Activated gamma-delta T cell (primary cell): ENCODE measurements at places on chromosomes 4 and X.

GRCh38 chr4:111120191-111120590 lies 497.3 kb upstream of the PITX2 start:
- DNase-seq = no peak

GRCh38 chr4:188110741-188111471 lies 1.5 kb upstream of the TRIML2 start:
- DNase-seq = no peak

- DNase-seq = no peak
These were observed 217.3 kb upstream of the TAPT1 start for GRCh38 chr4:16443504-16444088.

- no peak for DNase-seq
These were observed at the start of gene NPFFR2 for GRCh38 chr4:72031868-72032608. Gene NPFFR2 (plus strand): TSS chr4:72032000. CDS start chr4:72128592, 96,592 bp downstream.

GRCh38 chr4:125789023-125789422 lies 474.3 kb downstream of the FAT4 start:
- no peak for DNase-seq

GRCh38 chrX:103063918-103064434 lies at the start of gene BEX1:
Gene BEX1 (minus strand): TSS chrX:103064171. CDS start chrX:103063274, 897 bp downstream.
- no peak for DNase-seq

DNA sequence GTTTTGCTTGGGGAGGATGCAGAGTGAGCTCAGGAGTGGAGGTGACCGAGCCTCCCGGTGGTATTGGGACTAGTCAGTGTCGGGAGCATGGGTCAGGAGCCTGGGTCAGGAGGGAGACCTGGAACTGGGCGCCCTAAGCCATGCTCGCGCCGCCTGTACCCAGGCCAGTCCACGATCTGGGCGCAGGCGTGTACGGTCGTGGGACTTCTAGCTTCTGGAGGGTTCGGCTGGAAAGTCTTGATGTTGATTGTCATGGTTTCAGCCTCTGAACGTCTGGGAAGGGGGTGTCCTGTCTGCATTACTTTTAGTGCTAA lies 244 bp downstream of the EIF2S3 start:
- no peak for DNase-seq

DNA sequence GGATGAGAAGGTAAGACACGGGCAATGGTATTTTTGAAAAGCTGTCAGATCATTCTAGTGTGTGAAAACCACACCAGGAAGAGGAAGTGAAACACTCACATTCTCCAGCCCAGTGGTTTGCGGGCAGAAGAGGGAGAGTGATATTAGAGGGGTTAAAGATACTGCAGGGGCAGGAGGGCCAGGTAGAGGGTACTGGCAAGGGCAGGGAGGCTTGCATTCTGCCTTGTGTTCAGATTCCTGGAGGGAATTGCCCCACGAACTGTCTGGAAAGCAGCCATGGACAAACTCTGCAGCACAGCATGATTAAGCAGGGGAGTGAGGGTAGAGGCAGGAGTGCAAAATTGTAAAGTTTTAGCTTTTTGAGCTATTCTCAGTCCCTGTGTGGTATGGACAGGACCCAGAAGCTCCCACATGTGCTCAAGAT lies 30.9 kb downstream of the NIPAL1 start:
- no peak for DNase-seq

- DNase-seq = no peak
These were observed 364.9 kb downstream of the ZNF674 start for GRCh38 chrX:46180258-46180687.

- no peak for DNase-seq
These were observed 55.6 kb downstream of the NBDY start for GRCh38 chrX:56784666-56785065.

DNA sequence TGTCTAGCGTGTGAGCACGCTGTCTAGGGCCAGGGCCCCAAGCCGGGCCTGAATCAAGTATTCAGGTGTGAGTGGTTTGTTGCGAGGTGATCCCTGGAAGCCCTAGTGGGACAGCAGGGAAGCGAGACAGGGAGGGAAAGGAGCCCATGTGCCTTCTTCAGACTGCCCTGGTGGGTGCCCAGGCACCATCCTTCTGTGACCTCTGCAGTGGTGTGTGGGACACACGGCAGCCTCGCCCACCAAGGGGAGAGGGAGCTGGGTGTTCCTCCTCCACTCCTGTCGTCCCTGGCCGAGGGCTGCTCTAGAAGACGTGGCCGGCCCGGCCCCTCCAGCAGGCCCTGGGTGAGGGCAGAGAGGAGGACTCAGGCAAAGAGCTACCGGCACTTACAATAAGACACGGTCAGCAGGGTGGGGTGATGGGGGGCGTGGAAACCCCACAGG lies 47.4 kb downstream of the HTRA3 start:
- no peak for DNase-seq

GRCh38 chrX:40816906-40817305 lies 81.6 kb upstream of the MED14 start:
- DNase-seq = no peak

- no peak for DNase-seq
These were observed 69.8 kb downstream of the ARHGAP24 start for GRCh38 chr4:85544751-85545150.

DNA sequence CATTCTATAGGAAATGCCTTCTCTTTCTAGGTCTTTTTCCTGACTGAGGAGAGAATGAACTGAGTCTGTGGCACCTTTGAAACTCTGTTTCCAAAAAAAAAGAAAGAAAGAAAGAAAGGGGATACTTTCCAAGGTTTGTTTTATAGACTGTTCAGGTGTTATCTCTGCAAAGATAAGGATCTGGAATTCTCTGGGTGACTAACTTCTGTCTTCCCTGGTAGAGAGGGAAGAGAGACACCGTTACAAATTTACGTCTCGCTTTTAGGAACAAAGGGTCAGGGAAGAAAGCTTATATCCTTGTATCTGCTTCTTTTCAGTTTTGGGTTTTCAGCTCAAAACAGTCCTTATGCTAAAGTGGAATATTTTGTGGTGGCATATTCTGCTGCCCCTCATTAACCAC lies 314.1 kb downstream of the RAPGEF2 start:
- DNase-seq = no peak

- DNase-seq = no peak
These were observed 1353.4 kb downstream of the FSTL5 start for GRCh38 chr4:160810424-160810823.

DNA sequence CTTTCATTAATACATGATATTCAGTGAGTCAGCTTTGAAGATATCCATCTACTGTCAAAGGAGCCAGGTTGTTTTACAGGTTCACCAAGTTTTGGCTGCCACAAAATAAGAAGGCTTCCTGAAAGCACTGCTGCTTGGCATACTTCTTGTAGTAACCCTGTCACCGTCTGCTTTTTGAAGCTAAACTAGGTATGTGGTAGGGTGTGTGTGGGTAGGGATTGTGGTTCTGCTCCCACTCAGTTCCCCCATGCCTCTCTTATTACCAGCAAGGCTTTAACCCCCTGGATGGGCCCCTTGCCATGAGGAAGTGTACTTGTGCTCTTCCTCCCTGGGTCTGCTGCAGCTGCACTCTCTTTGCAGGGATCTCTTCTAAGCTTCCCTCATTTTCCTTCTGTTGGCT lies 191.2 kb downstream of the BANK1 start:
- no peak for DNase-seq

- DNase-seq = no peak
These were observed 110.3 kb downstream of the DLG3 start for GRCh38 chrX:70554948-70555347.

DNA sequence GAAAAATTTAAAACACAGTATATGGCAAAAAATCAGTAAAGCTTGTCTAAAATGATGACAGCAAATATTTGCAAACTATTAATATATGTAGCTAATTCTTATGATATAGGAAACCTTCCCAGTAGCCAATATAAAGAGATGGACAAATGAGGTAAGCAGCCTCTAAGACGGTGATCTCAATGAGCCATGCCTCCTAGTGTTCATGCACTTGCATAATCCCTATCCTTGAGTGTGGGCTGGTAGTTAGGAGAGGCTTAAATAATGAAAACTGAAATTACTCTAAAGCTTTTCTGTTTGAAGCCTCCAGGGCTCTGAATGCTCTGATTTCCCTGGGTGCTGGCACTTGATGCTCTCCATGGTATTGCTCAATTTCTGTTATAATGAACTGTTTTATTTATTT lies 24.6 kb upstream of the ARMCX4 start:
- DNase-seq = no peak

GRCh38 chr4:152293527-152293926 lies 242.4 kb downstream of the FBXW7 start:
- DNase-seq = no peak

DNA sequence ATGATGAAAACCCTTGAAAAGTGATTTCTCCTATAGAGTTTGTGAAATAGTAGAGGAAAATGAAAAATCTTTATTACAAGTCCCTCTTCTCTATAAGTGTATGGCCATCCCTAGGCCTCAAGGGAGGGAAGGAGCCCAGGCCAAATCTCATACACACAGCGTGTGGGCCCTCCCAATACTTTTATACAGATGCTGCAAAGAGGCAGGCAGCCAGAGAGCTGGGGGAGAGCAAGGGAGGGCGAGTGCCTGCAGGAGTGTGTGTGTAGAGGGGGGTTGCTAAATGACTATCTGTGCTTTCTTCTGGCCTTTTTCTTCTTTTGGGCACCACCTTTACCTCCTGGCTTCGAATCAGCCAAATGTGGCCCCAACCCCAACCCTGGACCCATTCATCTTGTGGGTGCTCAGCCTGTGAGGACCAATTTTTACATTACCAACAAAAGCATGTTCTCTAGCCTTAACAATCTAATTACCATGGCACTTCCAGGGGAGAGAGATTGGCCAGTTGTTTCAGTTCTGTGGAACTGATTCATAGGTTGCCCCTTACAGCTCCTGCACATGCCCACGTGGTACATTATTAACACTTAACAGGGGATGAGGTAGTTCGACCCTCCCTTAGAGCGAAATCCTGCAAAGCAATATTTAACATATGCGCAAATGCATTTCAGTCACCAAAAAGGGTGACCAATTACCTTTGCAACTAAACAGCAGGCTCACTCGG lies 2.0 kb downstream of the GPC3 start:
- no peak for DNase-seq

- no peak for DNase-seq
These were observed 33.7 kb downstream of the HTT-AS start for GRCh38 chr4:3040452-3041191.

DNA sequence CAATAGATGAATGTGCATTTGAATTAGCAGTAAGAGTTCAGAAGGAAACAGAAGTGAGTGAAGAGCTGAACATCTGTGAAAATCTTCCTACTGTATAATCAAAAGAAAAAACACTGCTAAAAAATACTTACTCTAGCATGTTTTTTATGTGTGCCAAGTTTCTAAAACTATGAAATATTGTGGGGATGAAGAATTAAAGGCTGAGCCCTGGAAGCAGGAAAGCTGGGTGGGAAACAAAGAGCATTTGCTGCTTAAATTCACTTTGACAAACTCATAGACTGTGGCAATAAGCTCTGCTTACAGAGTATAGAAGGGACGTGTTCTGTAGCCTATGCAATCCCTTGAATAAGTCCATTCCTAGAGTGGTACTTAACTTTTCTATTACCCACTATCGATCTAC lies 261.7 kb downstream of the ANKRD50 start:
- no peak for DNase-seq
